ENCODE measurements at places on chromosomes 1 and 21. TPM values are rescaled to one million over a fixed set of nuclear protein-coding genes. Genes with fewer than 3 reads are reported as not detected.

GRCh38 chr1:156236164-156236563 lies 5.8 kb upstream of the BGLAP start:
- DNase-seq: no peak

- DNase-seq: no peak
Measured at GRCh38 chr1:172386046-172386445, 34.4 kb upstream of the C1orf105 start.

- no peak for DNase-seq
Measured at GRCh38 chr1:156848461-156849150, 10.3 kb downstream of the INSRR start.

GRCh38 chr21:45078877-45079281 lies 4.5 kb downstream of the ADARB1 start:
- DNase-seq: peak; percentile 74

- peak; percentile 35 for DNase-seq
Measured at GRCh38 chr1:203112475-203112874, 15.1 kb upstream of the ADORA1 start.

DNA sequence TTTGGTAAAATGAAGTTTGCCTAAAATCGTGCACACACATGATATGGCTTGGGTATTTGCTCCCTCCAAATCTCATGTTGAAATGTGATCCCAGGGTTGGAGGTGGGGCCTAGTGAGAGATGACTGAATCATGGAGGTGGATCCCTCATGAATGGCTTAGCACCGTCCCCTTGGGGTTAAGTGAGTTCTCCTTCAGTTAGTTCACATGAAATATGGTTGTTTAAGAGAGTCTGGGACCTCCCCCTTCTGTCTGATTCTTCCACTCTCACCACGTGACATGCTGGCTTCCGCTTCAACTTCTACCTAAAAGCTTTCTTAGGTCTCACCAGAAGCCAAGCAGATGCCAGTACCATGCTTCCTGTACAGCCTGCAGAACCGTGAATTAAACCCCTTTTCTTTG lies 58.4 kb downstream of the SIPA1L2 start:
- DNase-seq: no peak

The MPL gene
- not detected for total RNA-seq

The MTARC2 gene
- total RNA-seq: 4.2 TPM

Measured in fibroblast of villous mesenchyme (primary cell).